ENCODE measurements at places on chromosomes 1 and 21. TPM values are rescaled to one million over a fixed set of nuclear protein-coding genes. Genes with fewer than 3 reads are reported as not detected.

- DNase-seq = no peak
Observed at GRCh38 chr1:157239936-157240335, 101.7 kb upstream of the ETV3 start.

- DNase-seq = no peak
Observed at GRCh38 chr1:91153341-91153740, 131.5 kb upstream of the ZNF644 start.

DNA sequence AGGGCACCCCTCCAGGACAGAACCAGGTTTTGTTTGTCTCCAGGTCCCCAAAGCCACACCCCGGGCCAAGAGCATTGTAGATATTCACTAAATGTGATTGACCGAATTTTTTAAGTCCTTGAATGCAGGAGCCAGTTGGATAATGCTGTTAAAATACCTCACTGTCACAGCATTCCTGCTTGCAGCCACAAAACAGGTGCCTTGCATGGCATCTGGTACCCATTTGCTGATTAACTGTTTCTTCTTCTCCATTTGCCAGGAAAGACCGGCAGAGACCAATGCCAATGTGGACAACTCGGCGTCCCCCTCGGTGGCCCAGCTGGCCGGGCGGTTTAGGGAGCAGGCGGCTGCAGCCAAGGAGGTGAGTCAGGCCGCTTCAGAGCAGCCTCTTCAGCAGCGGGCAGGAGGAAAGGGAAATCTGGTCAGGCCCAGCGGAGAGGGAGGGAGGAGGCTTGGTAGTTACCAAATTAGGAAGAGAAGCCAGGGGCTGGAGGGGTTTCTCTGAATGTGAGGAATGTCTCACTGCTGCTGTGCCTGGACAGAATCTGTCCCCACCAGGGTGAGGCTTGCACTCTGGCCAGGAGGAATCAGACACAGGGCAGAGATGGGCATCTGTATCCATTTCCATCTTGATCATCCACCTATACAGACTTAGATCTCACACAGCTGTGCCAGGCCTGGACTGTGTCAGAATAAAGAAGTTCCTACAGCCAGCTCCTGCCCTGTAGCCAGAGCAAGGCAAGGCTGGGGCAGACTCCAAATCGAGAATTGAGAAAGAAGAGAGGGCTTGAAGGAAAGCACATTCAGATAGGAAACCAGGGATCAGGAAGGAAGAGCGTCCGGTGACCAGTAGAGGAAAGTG lies 37.9 kb upstream of the MPZL1 start:
- DNase-seq = peak; percentile 76

DNA sequence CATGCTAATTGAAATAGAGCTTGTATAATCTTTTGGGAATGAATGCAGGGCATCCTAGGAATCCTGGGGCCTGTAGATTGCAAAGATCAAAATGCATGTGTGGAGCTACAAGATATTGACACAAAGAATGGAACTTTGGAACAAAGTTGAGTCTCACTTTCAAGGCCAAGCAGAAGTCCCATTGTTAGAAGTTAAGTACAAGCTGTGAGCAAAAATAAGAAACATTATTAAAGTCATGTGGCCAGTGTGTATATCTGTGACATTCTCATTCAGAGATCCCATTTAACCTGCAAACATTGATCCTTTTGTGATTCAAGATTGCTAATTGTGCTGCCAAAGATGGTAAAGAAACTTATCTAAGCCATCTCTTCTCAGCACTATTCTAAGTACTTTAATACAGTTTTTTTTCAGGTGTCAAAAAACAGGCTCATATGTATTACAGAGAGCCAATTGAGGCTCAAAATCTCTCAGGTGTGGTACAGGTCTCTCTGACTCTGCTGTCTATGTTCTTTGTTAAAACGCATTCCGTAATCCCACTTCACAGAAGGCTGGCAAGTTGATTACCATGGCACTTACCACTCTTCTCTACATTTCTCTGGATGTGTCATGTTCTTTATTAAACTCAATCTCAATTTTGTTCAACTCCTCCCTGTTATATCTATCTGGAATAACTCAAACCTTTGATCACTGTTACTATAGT lies 704.4 kb upstream of the NEGR1 start:
- DNase-seq = no peak

DNA sequence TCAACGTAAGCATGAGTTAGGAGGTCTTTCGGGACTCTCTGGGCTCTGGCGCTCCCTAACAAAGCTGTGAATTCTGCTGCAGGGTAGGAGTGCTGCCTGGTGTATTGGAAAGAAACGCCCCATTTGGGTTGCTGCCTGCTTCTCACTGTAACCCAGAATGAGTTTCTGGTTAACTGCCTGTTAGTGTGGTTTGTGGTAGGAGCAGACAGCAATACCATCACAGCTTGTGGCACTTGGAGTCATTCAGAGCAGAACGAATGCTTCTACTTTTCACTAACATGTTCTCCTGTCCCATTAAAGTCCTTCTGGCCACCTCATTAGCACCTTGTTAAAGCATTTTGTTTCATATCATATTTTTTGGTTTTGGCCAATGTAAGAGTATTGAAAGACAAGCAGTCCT lies 18.1 kb downstream of the MAP3K7CL start:
- peak; percentile 91 for DNase-seq

GRCh38 chr1:153324912-153325311 lies 12.2 kb upstream of the PGLYRP3 start:
- no peak for DNase-seq

- peak; percentile 86 for DNase-seq
Observed at GRCh38 chr1:208374391-208374941, 130.3 kb upstream of the PLXNA2 start.

- DNase-seq = no peak
Observed at GRCh38 chr1:13746342-13746741, 46.4 kb downstream of the PRDM2 start.

- no peak for DNase-seq
Observed at GRCh38 chr1:181486098-181486420, 2.7 kb downstream of the CACNA1E start.

- DNase-seq = peak; percentile 19
Observed at GRCh38 chr1:60283690-60284089, 210.1 kb upstream of the C1orf87 start.

DNA sequence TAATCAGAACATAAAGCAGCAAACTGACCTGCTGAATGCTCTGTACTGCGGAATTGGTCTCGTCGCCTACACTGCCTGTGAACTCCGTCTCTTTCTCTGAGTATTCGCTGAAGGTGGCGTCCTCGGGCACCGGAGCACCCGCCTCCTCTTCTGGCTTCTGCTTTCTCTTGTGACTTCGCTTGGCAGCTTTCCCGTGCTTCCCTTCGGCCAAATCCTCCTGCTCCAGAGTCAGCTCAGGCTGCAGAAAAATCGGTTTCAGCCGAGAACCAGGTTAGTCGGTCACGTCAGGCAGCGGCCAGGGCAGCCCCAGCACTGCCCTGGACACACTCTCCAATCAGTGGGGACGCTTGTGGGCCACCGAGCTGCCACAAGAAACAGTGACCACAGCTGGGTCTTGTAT lies 35.8 kb upstream of the RIPK4 start:
- peak; percentile 84 for DNase-seq

Gene C1orf115
- 0.72 TPM for total RNA-seq

Gene SLC9C2
- not detected for total RNA-seq

Data from RPMI7951 (cell line).